HEK293T (cell line): ENCODE measurements at places on chromosomes 11 and 22.

DNA sequence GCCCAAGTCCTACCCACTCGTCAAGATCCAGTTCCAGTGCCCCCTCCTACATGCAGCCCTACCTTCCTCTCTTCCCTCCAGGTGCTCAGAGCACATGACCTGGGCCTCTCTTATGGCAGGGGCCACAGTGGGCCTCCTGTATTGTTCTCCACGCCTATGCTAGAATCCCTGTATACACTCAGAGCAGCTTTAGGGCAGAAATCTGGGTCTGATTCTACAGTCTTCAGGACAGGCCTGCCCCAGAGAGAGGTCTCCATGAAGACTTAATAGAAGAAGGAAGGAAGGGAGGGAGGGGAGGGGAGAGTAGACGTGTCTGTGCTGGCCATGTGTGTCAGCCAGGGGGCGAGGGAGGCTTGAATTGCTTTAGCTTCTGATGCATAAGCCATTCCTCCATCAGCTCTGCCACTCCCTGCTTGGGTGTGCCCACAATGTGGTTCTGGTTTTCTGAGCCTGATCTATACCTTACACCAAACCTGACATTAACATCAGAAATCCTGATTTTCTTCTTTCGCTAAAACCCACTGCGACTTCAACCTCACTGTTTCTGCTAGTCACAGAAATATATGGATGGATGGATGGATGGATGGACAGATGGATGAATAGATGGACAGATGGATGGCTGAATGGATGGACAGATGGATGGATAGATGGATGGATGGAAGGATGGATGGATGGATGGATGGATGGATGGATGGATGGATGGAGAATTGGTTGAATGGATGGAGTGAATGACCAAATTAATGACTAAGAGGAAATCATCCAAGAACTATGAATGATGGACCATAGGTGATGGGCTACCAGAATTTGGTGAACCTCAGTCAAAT is 56.6 kb upstream of the PRDM11 start:
- DNase-seq, result no peak

GRCh38 chr11:945986-946385 is 20.3 kb downstream of the AP2A2 start:
- DNase-seq, result no peak

GRCh38 chr11:130488848-130489584 is 40.6 kb downstream of the ADAMTS15 start:
- DNase-seq, result no peak

DNA sequence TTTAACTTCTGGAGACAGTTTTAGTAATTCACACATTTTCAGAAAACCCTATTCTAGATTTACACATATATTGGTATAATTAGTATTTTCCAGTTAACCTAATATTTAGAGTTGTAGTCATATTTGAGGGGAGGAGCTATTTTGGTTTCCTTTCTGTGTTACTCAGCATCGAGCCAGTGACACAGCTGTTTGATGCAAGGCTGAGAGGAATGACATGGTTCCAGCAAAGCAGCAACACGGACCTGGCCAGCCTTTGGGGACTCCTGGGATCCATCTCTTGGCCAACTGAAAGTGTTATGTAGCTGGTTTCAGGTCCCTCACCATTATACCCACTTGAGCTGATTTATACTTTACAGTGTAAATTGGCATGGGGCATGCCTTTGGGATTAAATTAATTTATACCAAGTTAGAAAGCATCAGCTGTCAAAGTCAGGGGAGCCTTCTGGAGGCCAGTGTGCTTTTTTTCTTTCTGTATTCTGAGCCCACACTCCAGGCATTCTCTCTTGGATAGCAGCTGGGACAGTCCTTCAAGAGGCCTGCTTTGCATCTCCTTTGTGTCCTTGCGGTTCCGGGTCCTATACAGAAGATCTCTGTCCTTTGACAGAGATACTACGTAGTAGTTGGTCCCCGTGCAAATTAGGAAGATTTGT is 91.3 kb upstream of the SLC25A18 start:
- no peak for DNase-seq
